ENCODE measurements at places on chromosomes 7 and 10. TPM values are rescaled to one million over a fixed set of nuclear protein-coding genes. Genes with fewer than 3 reads are reported as not detected.

DNA sequence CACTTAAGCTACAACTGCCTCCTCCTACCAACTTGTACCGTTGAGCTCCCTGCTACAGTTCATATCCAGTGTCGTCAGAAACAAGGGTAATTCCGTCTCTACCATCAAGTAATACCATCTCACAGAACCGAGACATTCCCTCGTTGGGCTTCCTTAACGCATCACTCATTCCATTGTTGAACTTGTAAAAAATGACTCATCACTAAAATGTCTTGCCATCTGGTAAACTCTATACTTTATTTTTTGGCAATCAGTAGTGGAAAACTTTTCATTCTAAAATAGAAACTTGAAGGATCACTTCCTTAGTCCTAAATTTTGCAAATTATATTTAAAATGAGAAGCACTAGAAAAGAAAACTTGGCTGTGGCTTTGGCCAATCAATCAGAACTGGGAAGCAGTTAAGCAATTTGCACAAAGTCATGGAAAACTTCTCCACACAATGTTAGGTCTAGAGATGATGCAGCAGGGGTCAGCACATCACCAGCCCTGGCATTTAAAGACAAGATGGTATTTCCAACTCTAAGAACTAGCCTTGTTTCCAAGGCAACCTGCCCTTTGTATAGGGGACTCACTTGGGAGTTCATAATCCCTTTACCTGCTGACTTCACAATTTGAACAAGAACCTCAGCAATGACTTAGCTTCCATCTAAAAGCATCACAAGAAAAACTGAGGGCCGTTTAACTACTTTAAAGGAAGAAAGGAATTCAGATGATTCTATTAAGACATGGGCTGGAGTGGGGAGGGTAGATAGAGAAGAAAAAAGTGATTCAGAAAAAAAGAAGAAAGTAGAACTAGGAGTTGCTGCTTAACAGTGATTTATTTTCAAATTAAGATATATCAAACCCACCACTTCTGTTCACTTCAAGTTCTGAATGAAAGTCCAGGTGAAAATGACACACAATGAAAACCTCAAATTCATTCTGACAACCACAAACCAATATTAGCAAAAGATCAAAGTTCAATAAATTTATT is 288.1 kb downstream of the PARD3 start:
- DNase-seq: no peak

- DNase-seq: no peak
These were observed 89.2 kb downstream of the AOAH start for GRCh38 chr7:36635091-36635490.

RELN gene
- not detected for total RNA-seq

DNA sequence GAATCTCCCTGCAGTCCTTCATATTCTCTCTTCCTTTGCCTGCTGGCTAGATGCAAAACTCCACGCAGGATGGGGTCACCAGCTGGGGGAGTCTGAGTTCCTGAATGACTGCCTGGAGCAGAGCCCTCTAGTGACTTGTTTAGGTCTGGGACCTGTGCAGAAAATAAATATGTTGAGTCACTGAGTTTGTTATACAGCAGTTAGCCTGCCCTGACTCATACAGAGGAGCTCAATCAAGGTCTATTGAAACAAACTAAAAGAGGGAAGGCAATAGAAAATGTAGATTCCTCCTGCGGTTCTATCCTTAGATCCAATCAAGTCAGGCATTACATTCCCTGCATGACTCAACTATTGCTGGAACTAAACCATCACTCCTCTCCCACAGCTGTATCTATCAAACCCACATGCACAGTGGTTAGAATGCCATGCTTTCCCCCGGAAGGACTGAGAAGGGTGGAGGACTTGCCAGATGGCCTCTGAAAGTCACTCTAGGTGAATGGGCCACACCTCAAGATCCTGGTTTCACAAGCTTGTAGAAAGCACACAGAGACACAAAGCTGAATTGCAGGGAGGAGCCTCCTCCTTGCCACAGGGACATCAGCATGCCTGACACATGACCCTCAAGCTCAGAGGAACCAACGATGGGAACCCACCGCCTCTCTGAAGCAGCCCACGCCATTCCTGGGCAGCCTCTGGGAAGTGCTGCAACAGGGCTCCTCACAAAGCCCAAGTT is 73.9 kb downstream of the SH3PXD2A start:
- no peak for DNase-seq

- DNase-seq: no peak
These were observed 19.7 kb downstream of the MET start for GRCh38 chr7:116691664-116692063.

SPDYE2B gene
- total RNA-seq: not detected

GRCh38 chr7:27901028-27901760 is 161.2 kb downstream of the TAX1BP1 start:
- no peak for DNase-seq

CNTNAP2 gene
- total RNA-seq: not detected

DNA sequence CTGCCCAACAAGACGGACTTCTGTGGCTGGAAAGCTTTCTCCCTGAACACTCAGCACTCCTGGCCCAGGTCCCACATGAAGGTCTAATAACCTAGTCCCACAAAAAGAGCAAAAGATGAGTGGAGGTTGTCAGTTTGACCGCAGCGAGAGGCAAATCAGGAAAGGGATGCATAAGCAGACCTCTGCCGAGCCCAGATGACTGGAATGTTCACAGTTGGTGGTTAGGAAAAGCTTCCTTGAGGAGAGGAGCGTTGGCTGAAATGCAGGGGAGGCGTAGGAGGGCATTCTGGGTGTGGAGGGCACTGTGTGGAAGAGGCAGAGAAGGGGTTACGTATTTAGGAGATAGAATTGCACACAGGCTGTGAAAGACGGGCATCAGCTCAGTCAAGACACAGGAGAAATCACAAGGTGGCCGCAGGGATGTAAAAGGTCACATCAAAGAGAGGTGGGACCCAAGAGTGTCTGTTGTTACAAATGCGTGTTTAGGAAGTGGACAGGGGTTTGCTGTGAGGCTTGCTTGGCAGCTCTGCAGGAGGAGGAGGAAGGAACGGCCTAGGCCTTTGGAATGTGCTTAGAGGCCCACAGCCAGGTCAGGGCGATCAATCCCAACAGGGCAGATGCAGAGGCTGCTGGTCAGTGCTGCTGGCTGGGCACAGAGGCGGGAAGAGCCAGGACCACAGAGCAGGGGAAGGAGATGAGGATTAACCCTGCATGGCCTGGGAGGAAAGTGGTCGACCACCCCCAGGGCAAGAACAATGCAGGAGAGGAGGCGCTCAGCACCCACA is 133.5 kb downstream of the VIPR2 start:
- no peak for DNase-seq

SYT15B gene
- 0.13 TPM for total RNA-seq

DNA sequence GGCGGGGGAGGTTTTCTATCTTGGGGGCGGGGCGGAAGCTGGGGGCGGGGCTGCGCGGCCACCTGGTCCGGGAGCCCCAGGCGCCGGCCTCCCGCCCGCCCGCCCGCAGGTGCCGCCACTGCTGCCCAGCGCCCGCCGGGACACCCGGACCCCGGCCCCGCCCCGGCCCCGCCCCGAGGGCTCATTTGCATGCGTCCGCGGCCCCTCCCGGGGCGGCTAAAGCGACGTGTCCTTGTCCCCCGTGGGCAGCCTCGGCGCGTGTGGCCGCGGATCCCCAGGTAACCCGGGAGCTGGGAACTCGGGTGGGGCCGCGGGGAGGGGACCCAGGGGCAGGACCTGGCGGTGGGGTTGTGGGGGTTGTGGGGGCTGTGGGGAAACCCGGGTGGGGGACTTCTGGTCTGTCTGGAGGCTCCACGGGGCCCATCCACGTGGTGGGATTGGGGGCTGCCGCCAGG is at the start of gene BHLHA15:
Gene BHLHA15, plus strand, starts transcription at position 219 of the 455 bp plus-strand sequence. CDS start 871 bp downstream, outside the sequence.
- peak; percentile 47 for DNase-seq

GRCh38 chr7:108157606-108158335 is 27.6 kb upstream of the LAMB4 start:
- no peak for DNase-seq

DNA sequence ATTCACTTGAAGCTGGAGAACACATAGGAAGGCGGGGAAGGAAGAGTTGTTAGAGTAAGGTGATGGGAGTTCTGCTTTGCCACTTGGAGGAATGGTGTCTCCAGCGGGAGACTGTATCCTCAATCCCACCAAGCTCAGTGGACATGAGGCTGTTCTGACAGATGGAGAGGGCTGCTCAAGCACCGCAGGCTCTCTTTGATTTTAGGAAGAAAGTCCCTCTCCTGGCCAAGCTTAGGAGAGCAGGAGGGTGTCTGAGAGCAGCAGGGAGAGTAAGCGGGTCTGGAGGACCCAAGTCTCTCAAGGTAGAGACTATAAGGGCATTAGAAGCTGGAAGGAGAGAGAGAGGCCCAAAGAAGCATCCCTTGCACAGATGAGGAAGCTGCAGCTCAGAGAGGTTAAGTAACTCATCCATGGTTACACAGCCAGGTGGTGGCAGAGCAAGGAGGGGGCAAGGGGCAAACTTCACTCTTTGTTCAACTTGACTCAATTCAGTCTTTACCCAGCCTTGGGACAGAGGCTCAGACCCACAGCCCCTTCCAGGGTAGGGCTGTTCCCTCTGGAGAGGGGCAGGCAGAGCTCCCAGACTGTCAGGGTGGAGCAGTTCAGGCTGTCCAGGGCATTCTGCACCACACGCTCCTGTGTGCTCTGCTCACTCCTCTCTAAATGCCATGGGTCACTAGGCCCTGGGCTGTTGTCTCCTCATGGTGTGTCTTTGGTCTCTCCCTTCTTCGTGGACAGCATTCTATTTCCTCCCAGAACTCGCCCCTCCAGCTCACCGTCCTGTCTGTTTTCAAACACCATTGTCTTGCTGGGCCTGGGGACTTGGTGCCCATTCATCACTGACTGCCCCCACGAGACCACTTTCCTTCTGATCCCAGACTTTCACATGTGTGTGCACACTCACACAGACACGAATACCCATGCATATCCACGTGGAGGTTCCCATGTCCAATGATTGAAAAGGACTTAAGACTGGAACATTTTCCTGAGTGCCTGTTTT is 8.9 kb downstream of the CHAT start:
- DNase-seq: no peak
